Right renal cortex interstitium (tissue), 3 donors: ENCODE measurements at places on chromosomes 1 and 21.

DNA sequence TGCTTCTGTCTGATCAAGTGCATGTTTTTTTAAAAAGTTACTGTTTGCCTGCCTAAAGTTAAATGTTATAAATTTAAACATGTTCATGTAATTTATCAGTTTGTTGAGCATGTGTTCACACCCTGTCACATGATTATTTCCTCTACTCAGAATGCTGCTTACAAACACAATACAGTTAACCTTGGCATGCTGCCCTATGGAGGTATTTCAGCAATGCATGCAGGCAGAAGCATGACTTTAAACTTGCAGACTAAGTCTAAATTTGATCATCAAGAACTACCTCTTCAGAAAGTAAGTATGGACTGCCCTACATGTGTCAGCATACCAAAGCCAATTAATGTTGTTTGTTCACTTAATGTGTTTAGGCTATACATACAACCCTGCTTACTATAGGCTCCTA, 161.6 kb downstream of the LRRC40 start:
- DNase-seq, result peak; percentile 7

DNA sequence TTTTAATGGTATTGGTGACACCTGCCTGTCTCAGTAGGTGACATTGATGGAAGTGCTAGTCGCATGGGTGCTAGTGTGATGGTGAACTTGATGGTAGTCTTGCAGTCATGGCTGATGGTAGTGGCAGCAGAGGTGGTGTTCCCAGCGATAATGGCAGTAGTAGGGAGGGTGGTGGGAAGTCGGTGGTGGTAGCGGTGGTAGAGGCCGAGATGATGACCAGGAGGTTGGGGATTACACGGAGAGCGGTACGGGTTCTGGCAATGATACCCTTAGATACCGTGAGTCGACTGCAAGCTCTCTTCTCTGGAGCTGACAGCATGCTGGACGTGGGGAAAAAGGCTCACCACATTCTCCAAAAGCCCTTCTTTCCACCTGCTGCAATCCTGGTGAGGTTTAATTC, 99.4 kb upstream of the SLC2A1 start:
- DNase-seq, result no peak

DNA sequence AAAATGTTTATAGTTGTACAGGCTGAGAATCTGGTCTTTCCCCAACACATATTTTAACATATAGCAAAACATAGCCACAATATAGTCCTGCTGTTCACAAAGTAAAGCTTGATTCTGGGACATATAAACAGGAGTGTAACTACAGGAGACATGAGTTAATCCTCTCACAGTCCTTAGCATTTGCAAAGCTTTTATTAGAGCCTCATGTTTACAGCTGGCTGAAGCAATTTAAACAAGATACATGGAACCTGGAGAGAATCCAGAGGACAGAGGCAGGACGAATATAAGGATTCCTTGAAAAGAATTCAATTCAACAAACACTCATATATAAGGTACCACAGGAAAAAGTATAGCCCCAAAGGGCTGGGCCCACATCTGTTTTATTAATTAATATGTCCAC, 163.4 kb downstream of the ADGRL4 start:
- no peak for DNase-seq

DNA sequence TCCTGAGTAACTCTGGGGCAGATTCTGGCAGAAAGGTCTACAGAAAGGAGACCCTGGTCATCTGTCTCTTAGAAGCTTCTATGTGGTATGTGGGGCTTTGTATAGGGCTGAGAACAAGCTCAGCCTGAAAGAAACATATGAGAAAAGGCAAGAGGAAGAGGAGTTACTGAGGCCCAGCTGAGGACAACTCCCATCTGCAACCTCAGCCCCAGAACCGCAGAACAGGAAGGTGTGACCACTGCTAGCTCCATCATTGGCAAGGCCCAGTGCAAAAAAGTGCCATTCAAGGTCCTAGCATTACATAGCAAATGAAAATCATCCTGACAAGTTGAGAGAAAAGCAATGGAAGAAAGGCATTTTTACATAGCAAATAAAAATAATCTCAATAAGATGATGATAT, 503.8 kb downstream of the NPHP4 start:
- no peak for DNase-seq

- DNase-seq, result no peak
These were observed 29.6 kb downstream of the NVL start for GRCh38 chr1:224300346-224300745.

GRCh38 chr1:236836157-236836556, 41.1 kb downstream of the MTR start:
- no peak for DNase-seq

DNA sequence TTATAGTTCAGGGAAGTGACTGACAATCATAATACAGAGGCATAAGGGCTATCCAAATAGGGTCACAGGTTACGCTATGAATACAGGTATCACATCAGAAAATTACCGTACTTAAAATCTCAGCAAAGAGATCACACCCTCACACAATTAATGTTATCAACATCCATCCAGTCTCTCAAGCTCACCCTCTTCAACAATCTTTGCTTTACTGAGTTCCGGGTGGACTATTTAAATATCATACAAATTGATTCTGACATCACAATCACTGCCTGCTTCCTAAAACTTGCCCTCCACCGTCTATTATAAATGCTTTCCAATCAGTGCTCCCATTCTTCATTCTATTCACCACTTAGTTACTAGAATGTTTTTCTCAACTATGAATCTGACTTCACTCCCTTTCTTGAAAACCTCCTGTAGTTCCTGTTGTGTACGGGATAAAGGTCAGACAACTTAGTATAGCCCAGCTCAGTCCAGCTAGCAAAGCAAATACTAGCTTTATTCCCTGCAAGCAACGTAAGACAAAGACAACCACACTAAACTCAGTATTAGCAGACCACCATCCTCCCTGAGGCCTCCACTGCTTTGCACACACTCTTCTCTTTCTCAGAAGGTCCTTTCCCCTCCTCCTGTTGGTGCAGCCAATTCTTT, 398.7 kb downstream of the SMYD3 start:
- no peak for DNase-seq

GRCh38 chr1:118136187-118136941, 48.7 kb downstream of the SPAG17 start:
- no peak for DNase-seq

DNA sequence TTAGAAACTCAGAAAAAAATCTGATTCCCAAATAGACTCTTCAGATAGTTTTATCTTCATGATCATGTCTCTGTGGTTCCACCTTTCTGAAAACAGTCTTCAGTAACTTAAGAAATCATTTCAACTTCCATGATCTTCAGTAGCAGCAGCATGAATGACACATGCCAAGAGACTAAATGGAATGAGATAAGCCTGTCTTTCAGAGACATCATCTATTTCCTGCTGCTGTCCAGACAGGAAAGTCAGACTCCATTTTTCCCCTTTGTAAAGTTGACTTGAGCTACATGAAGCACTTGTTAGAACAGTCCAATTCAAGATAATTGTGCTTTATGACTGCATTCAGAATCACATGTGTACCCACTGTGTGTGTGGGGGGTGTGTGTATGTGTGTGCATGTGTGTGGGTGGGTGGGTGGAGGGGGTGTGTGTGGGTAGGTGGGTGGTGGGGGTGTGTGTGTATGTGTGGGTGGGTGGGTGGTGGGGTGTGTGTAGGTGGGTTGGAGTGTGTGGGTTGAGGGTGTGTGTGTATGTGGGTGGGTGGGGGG, 58.8 kb downstream of the CLIC4 start:
- no peak for DNase-seq

DNA sequence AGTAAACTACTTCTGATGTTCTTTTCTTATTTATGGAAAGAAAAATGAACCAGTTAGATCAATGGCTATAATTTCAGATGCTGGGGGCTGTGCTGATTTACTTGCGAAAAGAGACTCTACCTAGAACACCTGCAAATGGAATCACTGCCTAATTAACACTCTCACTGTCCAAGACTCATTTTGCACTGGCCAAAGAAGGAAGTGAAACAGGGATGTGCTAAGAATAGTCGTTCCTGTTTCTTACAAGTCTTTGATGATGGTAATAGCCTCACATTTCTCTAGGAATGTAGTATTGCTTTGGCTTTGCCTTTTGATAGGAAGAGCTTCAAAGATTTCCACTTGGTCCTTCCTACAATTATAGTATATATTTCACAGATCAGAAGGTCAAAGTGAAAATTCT, 12.7 kb upstream of the TSNAX start:
- no peak for DNase-seq

GRCh38 chr1:8903908-8904650, 25.6 kb upstream of the ENO1 start:
- no peak for DNase-seq

DNA sequence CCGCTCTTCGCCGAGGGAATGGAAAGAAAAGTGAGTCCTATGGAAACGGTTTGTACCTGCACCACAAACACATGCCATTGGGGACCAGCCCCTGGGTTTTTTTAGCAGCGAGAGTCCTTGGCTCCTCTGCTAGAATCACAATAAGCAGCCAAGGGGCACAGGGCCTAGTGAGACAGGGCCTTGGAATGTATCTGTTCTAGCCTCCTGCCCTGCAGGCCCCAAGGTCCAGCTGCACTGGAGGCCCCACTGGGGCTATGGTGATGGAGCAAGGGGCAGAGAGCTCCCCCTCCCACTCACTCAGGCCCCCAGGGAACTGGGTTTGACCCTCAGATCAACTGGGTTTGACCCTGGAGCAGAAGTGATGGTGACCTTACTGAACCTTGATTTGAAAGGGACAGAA, 14.4 kb downstream of the SHISA4 start:
- DNase-seq, result no peak

DNA sequence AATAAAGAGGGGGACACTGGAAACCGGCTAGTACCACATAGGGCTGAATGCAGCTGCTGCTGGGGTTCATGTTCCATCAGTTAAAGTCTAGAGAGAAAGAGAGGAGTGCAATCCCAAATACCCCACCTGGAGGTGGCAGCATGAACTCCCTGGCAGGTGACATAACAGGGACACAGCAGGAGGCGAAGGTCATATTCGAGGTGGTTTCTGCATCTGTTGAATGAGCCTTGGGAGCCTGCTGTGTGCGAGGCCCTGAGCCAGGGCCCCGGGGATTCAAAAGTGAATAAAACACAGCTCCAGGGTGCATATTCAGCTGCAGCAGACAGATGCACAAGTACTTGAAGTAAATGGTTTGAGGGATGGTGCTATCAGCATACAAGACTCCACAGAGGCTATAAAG, 456.8 kb downstream of the SETD4 start:
- no peak for DNase-seq

DNA sequence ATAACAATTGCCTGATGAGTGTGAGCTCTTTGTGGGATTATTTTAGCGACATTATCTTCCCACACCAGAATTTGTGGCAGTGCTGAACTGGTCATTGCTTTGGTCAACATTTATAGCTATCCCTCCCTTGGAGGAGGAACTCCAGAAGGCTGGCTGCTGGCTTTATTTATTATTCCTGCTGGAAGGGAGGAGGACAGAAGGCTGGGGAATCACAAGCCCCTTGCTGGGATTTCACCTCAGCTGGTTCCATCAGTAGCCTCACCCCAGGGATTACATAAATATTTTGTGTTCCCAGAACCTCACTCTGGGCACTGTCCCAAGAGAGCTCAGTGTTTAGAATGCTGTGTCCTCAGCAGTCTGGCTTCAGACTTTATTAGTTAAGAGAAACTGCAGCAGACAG, 102.8 kb upstream of the C1orf21 start:
- no peak for DNase-seq

DNA sequence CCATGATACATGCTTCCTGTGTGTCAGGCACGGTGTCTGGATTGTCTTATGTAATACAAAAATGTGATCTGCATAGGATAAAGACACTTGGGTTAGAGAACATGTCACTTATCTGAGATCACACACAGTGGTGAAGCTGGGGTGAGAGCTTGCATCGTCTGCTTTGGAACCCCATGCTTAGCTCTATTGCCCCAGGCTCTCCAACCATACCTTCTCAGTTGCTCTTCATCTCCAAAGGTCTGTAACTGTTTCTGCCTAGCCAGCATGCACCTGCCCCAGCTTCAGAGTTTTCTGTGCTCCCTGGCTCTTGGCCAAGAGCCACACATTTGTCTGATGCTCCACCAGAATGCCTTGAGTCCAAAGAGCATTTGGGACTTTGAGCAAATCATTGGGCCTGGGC, 93.9 kb upstream of the COG2 start:
- DNase-seq, result no peak

DNA sequence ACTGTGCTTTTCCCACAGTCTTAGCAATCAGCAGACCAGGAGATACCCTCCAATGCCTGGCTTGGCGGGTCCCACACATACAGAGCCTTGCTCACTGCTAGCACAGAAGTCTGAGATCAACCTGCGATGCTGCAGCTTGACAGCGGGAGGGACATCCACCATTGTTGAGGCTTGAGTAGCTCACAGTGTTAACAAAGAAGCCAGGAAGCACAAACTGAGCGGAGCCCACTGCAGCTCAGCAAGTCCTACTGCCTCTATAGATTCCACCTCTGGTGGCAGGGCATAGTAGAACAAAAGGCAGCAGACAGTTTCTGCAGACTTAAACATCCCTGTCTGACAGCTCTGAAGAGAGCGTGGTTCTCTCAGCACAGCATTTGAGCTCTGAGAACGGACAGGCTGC, 33.4 kb downstream of the MNDA start:
- no peak for DNase-seq

DNA sequence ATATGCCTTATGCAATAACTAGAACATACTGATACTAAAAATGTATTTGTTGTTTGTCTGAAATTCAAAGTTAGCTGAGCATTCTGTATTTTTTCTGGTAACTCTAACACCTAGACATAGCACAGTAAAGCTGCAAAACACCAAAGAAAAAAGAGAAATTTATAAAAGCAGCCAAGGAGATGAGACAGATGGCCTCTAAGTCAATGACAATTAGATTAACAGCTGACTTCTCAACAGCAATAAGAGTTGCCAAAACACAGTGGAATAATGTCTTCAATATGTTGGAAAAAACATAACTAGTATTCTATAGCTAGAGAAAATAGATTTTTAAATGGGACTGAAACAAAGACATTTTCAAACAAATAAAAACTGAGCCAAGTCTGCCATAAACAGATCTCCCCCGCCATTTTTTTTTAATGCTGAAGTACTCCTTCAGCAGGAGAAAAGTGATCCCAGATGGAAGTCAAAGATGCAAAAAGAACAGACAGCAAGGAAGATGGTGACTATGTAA, 81.3 kb downstream of the SYF2 start:
- DNase-seq, result no peak

- DNase-seq, result no peak
These were observed 29.4 kb downstream of the IL6R start for GRCh38 chr1:154434346-154435085.

- DNase-seq, result peak; percentile 74
These were observed 2.8 kb upstream of the LIX1L start for GRCh38 chr1:145960468-145961108.

DNA sequence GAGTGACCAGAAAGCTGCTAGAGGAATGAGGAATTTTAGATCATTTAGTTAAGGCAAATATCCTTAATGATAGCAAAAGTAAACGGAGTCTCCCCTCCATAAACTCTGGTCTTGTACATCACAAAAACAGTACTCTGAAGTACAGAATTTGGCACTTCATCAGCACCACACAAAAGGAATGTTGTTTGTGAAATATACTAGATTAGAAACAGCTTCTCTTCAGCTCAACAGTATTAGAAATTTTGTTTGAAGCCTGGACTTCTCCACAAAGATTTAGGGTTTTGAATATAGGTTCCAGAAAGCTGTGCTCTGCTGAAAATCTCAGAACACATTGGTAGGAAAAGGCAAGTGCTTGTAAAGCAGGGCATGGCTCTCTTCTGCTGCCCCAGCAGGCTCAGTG, 135.1 kb upstream of the PTGFR start:
- DNase-seq, result no peak
